NCI-H1436 treated with DMSO at 0.1 percent for 48 hours (cell line): ENCODE measurements at places on chromosomes 2 and 18.

DNA sequence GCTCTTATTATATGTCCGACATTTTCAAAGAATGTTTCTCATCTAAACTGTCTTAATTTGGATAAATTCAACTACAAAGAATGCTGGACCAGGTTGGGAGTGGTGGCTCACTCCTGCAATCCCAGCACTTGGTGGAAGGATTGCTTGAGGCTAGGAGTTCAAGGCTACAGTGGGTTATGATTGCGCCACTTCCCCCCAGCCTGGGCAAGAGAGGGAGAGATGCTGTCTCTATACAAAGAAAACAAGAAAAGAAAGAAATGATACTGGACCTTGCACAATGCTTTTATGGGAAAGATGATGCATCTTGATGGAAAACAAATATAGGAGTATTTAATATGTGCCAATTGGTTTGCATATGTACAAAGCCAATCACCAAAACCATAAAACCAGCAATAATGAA is 296.7 kb downstream of the LPIN1 start:
- no peak for DNase-seq

GRCh38 chr18:57085371-57085770 is 61.5 kb upstream of the BOD1L2 start:
- DNase-seq = no peak

DNA sequence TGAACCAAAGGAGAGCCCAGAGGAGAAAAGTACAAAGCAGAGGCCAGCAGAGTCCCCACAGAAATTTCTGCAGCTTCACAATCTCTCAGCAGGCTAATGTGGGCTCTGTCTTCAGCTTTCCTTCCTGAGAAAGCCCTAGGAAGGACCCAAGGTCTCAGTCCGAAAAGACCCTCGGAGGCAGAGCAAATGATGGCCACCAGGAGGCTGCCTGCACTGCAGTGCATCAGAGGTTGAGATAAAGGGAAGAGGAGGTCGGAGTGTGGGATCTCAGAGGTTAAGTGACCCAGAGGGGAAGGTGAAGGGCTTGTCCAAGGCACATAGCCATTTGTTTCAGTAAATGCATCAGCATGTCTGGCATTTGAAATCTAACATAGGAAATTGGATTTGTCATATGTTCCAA is 299.1 kb upstream of the SLC14A2 start:
- DNase-seq = no peak

- no peak for DNase-seq
Observed at GRCh38 chr2:23198316-23199114, 186.5 kb upstream of the KLHL29 start.

DNA sequence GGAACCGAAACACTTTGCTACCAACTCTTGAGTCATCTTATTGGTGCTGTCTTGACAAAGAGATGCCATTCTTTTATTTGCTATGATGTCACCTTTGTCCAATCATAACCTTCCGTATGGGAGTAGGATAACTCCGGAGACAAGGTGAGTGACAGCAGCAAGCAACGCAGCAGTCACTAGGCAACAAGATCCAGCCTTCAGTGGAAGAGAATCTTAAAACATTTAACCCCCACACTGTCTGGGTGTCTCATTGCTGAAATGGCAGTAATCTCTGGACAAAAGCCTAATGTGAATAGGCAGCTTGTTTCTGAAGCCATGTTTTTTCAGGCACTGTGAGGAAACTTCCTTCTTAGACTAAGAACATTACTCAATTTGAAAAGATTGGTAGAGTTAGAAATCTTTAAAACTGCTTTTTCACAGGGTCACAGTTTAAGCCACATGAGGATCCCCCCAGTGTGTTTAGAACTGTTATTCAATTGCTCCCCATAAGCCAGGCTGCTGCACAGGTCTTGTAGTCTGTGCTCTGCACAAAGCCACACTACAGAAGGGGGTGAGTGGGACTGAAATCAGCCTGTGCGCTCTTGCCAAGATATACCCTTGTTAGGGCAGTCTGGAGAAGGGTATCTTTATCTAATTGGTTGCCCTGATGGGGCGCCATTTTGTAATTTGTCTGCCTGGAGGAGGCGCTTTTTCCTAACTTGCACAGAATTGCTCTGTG is 131.5 kb upstream of the STON1 start:
- DNase-seq = peak; percentile 89

GRCh38 chr2:190880378-190881083 is at the start of gene GLS:
Gene GLS, plus strand, starts transcription at chr2:190880821. Its CDS starts 264 bp downstream, at chr2:190881085.
- DNase-seq = peak; percentile 82

DNA sequence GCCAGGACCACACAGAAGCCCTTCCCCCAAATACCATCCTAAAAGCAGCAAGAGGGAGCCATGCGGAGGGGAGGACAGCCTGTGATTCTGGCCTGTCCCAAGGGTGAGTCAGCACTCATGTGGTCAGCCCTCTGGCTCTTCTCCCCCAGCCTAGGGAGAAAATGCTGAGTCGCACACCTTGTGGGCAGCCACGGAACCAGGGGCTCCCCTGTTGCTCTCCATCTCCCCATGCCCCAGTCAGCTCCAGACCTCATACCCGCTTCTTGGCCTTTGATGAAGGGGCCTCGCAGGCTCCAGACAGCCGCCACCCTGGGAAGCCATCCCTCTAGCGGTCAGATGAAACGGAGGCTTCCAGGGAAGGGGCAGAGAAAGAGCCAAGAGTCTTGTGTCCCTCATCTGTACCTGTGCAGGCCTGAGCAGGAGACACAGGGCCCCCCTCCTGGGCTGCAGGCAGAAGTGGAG is 181.3 kb upstream of the SIX2 start:
- DNase-seq = no peak

DNA sequence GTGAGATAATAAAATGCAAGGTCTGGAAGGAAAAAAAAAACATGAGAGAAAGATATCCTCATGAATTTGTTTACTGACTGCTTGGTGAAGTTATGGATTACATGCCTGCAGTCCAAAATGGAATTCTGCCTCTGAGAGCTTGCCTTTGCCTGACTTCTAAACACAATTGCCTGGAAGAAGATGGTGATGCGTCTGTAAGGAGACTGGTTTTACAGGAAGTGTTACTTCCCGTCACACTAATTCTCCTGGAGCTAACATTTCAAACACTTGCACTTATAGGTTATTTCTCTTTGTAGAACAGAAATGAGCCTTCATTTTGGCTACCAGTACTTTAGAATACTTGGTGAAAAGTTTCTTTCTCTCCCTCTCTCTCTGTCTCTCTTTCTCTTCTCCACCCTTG is 884.3 kb downstream of the TSN start:
- DNase-seq = no peak

- no peak for DNase-seq
Observed at GRCh38 chr2:100451734-100452133, 18.5 kb upstream of the NMS start.

DNA sequence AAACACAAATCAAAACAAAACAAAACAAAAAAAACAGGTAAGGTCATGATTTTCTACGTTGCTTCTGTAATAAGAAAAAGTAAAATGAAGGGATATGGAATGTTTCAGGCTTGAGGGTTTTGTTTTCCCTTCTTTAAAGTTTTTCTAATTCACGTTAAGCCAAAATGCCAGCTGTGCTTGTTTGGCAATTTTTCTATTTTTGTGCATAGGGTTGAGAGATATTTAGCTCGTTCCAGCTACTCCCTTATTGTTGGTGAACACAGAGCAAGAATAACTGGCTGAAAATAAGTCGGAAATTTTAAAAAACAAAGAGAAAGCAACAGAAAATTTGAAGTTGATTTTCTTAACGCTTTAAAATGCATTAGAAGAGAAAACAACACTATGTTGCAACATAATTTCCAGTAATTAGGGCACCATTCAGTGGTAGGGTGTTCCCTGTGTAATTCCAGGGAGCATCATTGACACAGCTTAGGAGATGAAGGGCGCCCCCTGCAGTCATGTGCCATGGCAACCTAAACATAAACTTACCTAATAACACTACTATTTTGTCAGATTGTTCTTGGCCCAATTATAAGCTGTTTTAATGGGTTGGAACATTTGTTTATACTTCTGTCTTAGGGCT is 99.5 kb downstream of the DTNA start:
- DNase-seq = no peak

- DNase-seq = no peak
Observed at GRCh38 chr2:47616506-47616905, 166.4 kb upstream of the MSH6 start.

GRCh38 chr2:123073371-123073770 is 951.7 kb upstream of the CNTNAP5 start:
- DNase-seq = no peak

DNA sequence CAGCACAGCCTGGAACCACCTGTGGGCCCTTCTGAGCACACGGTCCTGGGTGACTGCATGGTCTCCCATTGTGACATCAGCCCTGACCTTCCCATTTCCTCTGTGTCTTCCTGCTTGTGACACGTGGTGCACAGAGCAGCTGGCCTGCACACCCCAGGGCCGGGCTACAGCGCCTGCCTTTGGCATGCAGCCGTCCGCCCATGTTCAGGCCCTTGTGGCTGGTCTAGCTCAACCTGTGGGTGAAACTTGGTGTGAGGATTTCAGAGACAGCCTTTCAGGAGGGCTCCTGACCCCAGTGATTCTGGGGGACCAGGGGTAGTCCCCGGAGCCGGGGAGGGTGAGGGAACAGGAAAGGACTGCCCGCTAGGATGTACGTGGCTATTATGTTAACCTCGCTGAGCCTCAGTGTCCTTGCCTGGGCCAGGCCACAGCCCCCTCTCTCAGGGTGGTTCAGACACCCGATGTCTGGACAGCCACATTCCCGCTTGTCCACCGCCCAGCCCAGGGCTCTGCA is 284.8 kb upstream of the HS6ST1 start:
- DNase-seq = no peak

DNA sequence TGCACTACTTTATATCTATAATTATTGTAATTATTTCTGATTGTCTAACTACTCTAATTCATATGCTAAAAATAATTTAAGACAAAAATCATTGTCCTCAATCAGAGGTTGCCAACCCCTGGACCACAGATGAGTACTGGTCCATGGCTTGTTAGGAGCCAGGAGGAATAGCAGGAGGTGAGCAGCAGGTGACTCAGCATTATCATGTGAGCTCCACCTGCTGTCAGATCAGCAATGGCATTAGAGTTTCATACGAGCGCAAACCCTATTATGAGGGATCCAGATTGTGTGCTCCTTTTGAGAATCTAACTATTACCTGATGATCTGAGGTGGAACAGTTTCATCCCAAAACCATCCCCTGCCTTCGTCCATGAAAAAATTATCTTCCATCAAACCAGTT is 1434.4 kb downstream of the LRP1B start:
- DNase-seq = no peak

- no peak for DNase-seq
Observed at GRCh38 chr18:12034241-12035100, 53.2 kb downstream of the IMPA2 start.

DNA sequence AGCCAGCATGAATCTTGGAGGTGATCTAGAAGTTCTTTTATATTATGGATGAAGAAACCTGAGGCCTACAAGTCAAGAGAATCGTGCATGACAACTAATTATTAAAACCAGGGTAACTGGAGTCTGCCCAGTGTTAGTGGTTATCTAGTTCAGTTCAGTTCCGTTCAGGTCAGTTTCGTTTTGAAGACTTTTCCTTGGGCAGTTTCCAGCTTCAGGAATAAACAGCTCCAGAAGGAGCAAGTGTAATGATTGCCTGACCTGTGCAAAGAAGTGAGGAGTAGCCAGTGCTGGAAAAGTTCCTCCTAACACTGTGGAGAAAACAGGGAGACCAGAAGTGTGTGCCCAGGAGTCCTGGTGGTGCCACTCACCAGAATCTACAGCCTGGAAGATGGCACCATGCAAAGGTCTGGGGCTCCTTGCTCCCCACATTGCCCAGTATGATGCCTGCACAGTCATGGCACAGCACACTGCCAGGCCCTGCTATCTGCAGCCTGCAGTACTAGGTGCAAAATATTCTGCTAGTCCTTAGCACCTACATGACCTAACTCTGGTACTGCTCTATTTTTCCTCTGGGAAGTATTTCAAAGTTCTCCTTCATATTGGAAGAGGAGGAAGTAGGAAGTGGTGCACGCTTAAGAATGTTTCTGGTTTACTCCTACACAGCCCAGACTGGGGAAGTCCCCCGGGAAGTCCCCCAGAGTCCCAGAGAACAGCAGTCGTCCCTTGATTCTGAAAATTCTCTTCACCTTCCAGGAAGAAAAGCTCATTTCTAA is 65.8 kb downstream of the SUMO1 start:
- no peak for DNase-seq
